Activated naive CD4-positive, alpha-beta T cell treated with Interleukin-2 at 50 U/mL for 16 hours (primary cell): ENCODE measurements at places on chromosomes 5 and 9.

GRCh38 chr5:95816776-95817175, 5.8 kb downstream of the GLRX start:
- DNase-seq, result no peak

DNA sequence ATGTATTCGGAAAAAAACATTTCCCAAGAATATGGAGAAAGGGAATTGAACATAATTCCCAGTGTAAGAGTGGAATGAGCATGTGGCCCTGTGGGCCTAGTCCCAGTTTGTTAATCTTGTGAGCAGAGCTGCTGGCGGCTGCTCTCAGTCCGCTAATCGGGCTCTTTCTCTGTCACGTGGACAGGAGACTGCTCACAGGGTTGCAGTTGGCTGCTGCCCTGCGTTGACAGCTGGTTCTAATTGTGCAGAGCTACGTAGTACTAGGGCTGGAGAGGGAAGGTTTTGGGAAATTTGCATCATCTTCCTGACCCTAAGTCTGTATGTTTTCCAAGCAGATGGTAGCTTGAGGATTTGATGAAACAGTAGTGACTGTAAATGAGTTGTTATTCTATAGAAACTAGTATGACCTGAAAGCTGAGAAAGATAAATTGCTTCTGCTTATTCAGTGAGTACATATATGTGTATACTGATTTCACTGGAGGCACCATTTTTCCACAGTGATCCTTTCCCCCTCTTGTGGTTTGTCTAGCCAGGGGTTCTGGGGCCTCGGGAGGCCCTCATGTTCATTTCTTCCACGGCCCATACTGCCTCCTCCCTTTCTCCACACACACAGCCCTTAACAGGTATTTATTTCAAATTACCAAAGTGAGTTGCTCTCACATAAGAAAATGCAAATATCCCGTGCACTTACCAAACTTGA, 100.6 kb downstream of the ANGPTL2 start:
- no peak for DNase-seq

DNA sequence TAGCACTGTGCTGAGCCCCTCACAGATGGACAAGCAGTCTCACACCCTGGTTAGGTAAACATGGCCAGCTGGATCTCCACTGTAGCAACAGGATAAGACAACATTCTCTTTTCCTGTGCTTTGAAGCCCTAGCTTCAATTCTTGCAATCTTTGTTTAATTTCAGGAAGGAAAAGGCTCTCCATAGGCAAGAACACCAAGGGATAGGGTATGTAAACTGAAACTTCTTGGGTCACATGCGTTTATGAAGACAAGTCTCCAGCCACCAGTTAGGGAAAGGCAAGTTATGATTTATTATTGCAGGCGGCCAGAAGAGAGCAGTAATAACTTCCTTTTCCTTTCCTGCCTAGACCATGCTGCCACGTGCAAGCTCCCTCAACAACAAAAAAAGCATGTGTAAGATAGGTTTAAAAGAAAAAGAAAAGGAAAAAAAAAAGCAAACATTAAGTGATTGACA, 50.1 kb upstream of the POU5F2 start:
- DNase-seq, result no peak

DNA sequence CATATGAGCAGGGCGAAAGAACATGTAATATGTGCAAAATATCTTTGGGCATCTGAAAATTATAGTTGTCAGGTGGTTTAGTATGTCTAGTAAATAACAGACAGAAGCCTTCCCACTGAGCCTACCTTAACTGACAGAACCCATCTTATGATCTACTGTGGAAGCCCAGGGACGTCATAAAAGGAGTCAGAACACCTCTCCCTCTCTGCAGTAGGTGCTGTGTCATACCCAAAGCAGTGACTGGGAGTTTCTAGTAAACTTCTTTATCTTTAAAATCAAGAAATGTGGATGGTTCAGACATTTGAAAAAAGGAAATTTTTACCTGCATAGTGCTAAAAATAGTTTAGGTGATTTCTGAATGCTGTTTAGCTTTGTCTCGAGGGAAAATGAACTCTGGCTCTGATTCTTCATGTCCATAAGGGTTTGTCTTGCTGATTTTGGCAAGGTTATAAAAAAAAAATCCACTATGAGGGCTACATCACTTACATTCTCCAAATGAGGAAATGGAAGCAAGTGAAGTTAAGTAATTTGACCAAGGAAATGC, 104.0 kb downstream of the NUDT12 start:
- no peak for DNase-seq

GRCh38 chr9:71758277-71758676, 10.0 kb downstream of the CEMIP2 start:
- no peak for DNase-seq
